ENCODE measurements at places on chromosomes 4 and X.

GRCh38 chr4:43066415-43066814 is 173.9 kb downstream of the GRXCR1 start:
- no peak for DNase-seq

DNA sequence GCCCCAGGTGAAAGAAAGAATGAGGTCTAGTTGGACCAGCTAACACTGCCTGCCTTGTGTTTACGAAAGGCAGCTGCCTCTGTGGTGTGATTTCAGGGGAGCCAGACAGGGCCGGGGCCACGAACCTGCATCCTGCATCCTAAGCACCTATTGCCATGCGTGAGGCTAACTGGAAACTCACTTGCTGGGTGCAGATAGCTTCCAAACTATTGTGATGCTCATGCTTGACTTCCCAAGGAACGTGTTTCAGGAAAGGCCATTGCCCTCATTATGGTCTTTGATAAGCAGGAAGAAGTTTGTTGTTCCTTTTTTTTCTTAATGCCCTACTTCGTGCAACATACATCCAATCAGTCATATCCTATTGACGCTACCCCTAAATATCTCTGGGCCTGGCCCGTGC is 2.3 kb upstream of the IRF2 start:
- DNase-seq: no peak

GRCh38 chr4:82584931-82585330 is 23.1 kb upstream of the TMEM150C start:
- no peak for DNase-seq

DNA sequence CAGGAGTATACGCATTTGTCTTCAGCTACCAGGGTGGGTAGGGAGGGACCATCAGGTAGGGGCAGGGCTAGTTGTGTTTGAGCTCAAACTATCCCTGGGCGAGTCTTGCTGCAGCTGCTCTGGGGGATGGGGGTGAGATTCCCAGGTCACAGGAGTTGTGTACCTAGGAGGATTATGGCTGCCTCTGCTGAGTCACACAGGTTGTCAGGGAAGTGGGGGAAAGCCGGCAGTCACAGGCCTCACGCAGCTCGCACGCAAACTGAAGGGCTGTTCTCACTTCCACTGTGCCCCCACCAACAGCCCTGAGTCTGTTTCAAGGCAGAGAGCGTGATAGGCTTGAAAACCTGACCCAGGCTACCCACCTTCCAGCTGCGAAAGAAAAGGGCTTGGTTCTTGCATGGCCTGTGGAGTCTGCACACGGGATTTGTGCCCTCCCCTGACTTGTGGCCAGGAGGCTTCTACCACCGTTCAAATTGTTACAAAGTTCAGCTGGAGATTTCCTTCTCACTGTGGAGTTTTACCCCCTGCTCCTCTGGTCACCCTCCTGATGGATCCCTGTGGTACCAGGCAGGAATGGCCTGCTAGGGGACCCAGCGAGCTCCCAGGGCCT is 63.8 kb downstream of the ARFIP1 start:
- no peak for DNase-seq

GRCh38 chrX:44344194-44344593 is 722 bp upstream of the EFHC2 start:
- DNase-seq: no peak

GRCh38 chrX:16733013-16733412 is 13.6 kb downstream of the SYAP1 start:
- no peak for DNase-seq

GRCh38 chr4:169619518-169619957 is 840 bp upstream of the CLCN3 start:
- no peak for DNase-seq

DNA sequence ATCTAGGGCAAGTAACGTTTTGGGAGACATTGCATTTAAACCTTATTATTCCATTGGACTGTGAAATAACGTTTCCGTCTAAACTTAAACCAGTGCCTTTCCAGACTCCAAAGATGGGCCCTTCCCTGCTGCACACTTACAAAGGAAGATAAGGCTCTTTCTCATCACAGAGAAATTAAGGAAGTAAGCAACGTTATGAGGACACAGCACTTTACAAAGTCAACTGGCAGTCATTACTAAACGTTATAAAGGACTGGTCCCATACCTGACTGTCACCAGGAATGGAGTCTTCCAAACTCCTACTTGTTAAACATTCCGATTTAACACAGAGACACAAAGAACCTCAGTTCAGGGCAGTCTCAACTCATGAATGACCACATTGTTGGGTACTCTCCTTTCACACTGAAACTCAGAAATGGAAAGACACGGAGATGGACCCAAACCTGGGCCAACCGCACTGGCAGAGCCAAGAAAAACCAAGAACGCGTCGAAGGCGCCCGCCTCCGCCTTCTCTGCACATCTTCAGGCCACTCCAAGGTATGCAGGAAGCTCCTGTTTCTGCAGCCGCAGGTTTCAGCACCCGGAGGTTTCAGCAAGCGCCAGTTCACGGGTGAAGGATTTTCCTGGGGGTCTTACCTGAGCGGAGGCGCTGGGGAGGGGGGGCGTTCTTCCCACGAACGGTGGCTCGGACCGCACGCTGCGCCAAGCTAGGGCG is 670 bp downstream of the PAPSS1 start:
- no peak for DNase-seq

DNA sequence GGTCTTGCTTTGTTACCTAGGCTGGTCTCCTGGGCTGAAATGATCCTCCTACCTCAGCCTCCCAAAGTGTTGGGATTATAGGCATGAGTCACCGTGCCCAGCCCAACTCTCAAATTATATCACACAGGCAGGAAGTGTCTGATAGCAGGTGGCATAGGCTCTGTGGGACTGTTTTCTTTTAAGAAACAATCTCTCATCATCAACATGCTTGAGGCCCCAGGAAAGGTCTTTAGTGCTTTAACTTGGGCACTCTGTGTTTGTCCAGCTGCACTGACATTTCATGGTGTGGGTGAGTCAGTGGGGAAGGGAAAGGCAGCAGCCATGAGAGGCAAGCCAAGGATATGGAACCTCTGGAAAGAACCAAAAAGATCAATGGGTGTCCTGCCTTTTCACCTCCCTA is 88.1 kb upstream of the TSPAN5 start:
- no peak for DNase-seq

DNA sequence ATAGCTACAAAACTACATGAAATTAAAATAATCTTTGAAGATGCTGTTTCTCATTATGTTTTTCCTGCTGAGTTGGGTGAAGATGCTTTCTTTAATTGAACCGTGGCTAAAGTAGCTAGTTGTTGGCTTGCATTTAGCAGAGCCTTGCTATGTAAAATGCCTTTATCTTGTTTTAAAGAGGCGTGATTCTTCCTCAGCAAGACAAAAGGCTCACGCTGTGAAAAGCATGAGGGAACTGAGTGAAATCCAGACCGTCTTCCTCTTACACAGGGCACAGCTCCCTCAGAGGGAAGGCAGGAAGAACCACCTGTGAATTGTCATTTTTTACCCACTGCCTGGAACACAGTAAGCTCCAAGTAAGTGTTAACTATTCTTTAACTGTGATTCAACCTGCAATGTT is 39.0 kb upstream of the ZNF518B start:
- DNase-seq: no peak

GRCh38 chr4:175346376-175346775 is 428.2 kb downstream of the ADAM29 start:
- DNase-seq: no peak
